ENCODE measurements at places on chromosomes 12 and 14.

DNA sequence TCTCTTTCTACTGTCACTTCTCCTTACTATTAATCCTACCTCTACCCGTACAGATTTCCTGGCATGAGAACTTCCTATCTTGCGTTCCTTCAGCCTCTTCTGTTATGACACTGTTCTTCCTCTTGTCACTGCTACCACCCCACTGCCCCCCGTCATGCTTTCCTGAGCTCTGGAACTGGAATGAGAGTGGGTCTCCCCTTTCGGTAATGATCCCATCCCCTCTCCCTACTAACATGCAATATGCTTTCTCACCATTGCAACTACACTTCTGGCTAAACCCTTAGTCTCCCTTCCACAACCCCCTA lies 4.9 kb upstream of the AP1G2 start:
- no peak for DNase-seq
- H3K4me3 ChIP-seq: no peak overlapping the region
- peaks cover 27% of the 10 kb centered on the region for H3K4me1 ChIP-seq
- no peak overlapping the region for H3K27ac ChIP-seq
- peaks cover 8% of the 10 kb centered on the region for H3K27me3 ChIP-seq

- H3K27ac ChIP-seq: no peak overlapping the region
- peaks cover under 1% of the 10 kb centered on the region for H3K4me1 ChIP-seq
- no peak overlapping the region for H3K4me3 ChIP-seq
- no peak for DNase-seq
- H3K27me3 ChIP-seq: no peaks in the 10 kb centered on the region
- H3K36me3 ChIP-seq: no peaks in the 10 kb centered on the region
These were observed 19.3 kb downstream of the TRPV4 start for GRCh38 chr12:109813810-109814416.

GRCh38 chr12:46266869-46267574 lies 1.8 kb downstream of the SLC38A1 start:
- peaks cover 43% of the 10 kb centered on the region for H3K4me1 ChIP-seq
- peak overlapping the region; percentile 91 for H3K27ac ChIP-seq
- H3K36me3 ChIP-seq: no peaks in the 10 kb centered on the region
- peaks cover 5% of the 10 kb centered on the region for H3K27me3 ChIP-seq
- no peak for DNase-seq

- DNase-seq: no peak
- no peak overlapping the region for H3K4me3 ChIP-seq
- no peaks in the 10 kb centered on the region for H3K36me3 ChIP-seq
- no peaks in the 10 kb centered on the region for H3K4me1 ChIP-seq
These were observed 136.9 kb downstream of the FUT8 start for GRCh38 chr14:65549429-65549828.

- no peak overlapping the region for H3K4me3 ChIP-seq
- H3K36me3 ChIP-seq: no peaks in the 10 kb centered on the region
- peaks cover 73% of the 10 kb centered on the region for H3K4me1 ChIP-seq
These were observed 108.6 kb downstream of the SAMD4A start for GRCh38 chr14:54675236-54676128.

GRCh38 chr14:68937471-68938270 lies 41.4 kb downstream of the ACTN1 start:
- no peak overlapping the region for H3K4me3 ChIP-seq
- H3K27ac ChIP-seq: peak overlapping the region; percentile 83
- no peak for DNase-seq
- no peaks in the 10 kb centered on the region for H3K27me3 ChIP-seq
- no peaks in the 10 kb centered on the region for H3K36me3 ChIP-seq

DNA sequence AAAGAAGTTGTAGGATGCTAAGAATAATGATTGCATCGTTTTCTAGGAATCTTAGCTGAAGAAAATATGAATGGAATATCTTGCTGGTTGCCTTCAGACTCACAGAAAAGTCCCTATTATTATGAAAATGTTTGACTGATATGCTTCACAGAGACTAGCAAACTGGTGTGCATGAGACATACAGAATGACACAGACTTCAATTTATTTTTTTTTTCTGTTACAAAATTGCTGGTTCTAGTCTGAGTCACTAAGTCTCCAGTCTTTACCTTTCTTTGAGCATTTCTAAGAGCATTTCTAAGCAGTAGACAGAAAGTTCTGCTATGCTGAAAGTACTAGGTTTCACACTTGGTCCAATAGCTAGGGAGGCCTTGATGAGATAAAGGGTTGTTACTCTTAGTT lies 377.6 kb upstream of the ATP2B1 start:
- DNase-seq: no peak
- no peaks in the 10 kb centered on the region for H3K27me3 ChIP-seq
- no peaks in the 10 kb centered on the region for H3K36me3 ChIP-seq
- H3K27ac ChIP-seq: no peak overlapping the region
- peaks cover 6% of the 10 kb centered on the region for H3K4me1 ChIP-seq
- no peak overlapping the region for H3K4me3 ChIP-seq

DNA sequence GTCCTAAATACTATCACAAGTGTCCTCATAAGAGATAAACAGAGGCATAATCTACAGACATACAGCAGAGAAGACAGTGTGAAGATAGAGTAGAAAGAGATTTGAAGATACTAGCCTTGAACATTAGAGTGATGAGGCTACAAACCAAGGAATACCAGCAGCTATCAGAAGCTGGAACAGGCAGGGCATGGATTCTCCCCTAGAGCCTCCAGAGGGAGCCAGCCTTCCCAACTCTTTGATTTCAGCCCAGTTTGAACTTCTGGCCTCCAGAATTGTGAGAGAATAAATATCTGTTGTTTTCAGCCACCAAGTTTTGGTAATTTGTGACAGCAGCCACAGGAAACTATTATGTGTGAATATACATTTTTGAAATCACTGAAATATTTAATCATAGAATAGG lies 47.2 kb downstream of the CCDC91 start:
- H3K36me3 ChIP-seq: no peaks in the 10 kb centered on the region
- H3K27me3 ChIP-seq: no peaks in the 10 kb centered on the region
- peaks cover 10% of the 10 kb centered on the region for H3K4me1 ChIP-seq
- H3K4me3 ChIP-seq: no peak overlapping the region
- DNase-seq: no peak

Data from vagina (tissue), 2 donors.